ENCODE measurements at places on chromosomes 16 and 17.

DNA sequence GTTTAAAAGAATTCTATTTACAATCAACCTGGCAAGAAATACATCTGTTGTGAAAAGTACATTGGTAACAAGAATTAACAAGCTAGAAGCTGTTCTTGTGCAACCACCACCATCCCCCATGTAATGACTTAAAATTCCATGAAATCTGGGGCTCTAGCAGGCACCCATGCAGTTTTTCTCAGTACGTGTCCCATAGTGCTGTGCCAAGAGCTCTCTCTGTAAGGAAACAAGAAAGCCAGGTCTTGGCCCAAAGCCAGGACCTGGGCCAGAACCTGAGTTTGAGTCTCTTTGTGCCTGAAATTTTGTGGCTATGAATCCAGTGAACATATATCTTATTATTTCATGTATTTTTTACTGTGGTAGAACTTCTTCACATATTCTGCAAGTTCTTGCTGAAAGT is 46.6 kb downstream of the NUP93 start:
- no peak overlapping the region for H3K4me3 ChIP-seq
- DNase-seq: no peak
- H3K4me1 ChIP-seq: peaks cover 52% of the 10 kb centered on the region
- peaks cover 5% of the 10 kb centered on the region for H3K36me3 ChIP-seq

GRCh38 chr17:46162866-46163265 is 30.4 kb downstream of the KANSL1 start:
- H3K27me3 ChIP-seq: no peaks in the 10 kb centered on the region
- H3K27ac ChIP-seq: peak overlapping the region; percentile 60
- H3K36me3 ChIP-seq: peaks cover 25% of the 10 kb centered on the region
- H3K4me3 ChIP-seq: peak overlapping the region; percentile 3
- H3K4me1 ChIP-seq: peaks cover 75% of the 10 kb centered on the region

- peaks cover 36% of the 10 kb centered on the region for H3K36me3 ChIP-seq
- no peak for DNase-seq
- H3K4me1 ChIP-seq: no peaks in the 10 kb centered on the region
- no peak overlapping the region for H3K4me3 ChIP-seq
- no peak overlapping the region for H3K27ac ChIP-seq
These were observed 14.2 kb downstream of the SPHK1 start for GRCh38 chr17:76398523-76399174.

DNA sequence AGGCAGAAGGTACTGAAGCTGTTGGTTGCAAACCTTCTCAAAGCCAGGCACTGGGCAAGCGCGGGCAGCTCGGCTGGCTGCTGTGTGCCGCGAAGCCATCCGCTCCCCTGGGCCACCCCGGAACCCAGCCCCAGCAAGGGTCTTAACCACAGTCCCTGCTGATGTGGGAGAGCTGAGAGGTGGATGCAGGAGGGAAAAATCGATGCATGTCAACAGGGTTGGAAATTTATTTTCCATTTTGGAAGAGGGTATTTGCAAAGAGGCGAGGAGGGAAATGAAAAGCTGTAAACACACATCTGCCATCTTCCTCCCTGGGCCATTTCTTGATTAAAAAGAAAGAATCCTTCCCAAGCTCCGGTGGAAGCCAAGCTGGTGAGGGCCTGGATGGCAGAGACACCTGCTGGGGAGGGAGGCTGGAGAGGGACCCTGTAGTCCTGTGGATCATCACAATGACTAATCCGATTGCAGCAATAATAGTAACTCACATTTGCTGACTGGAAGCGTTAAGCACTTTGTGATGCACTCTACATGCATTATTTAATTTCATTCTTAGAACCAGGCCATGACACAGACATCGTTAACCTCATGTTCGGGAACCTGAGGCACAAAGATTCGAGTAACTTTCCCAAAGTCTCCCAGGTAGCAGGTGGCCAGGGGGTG is 13.9 kb upstream of the TBX2 start:
- H3K27ac ChIP-seq: no peak overlapping the region
- H3K4me1 ChIP-seq: peaks cover 7% of the 10 kb centered on the region
- no peak for DNase-seq
- H3K27me3 ChIP-seq: no peaks in the 10 kb centered on the region

- peak; percentile 56 for DNase-seq
- H3K27ac ChIP-seq: no peak overlapping the region
- no peak overlapping the region for H3K4me3 ChIP-seq
- H3K4me1 ChIP-seq: no peaks in the 10 kb centered on the region
- H3K36me3 ChIP-seq: peaks cover 62% of the 10 kb centered on the region
These were observed 17.6 kb downstream of the HIGD1B start for GRCh38 chr17:44865231-44865660.

DNA sequence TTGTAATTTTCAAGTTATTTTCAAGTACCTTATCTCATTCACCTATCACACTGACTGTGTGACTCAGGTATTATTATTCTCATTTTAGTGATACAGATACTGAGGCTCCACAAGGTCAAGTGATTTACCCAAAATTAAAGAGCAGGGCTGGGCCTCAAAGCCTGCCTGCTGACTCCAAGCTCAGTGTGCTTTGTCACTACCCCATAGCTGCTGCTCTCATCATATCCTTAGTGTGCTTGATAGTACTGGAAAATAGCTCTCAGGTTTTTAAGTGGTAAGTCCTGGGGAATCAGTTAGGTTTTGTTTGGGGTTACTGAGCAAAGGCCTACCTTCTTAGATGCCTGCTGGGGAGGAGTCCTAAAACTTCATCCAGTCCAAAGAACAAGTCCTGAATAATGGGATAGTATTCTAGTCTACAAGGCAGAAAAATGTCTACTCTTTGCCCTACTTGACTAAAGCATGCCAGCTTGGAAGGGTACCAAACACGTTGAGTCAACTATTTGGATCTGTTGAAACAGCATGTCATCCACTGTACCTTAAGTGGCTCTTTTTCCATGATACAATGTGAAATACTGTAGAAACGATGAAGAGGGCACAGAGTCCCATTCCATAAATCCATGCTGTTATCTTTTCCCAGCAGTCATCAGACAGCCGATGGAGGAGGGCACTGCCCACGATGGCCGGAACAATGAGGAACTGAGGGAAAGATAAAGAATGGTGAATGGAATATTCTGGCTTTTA is 10.7 kb downstream of the MMD start:
- H3K4me1 ChIP-seq: peaks cover 6% of the 10 kb centered on the region
- no peaks in the 10 kb centered on the region for H3K27me3 ChIP-seq
- no peak overlapping the region for H3K27ac ChIP-seq
- H3K36me3 ChIP-seq: peaks cover 29% of the 10 kb centered on the region
- no peak for DNase-seq

- H3K27ac ChIP-seq: no peak overlapping the region
- H3K27me3 ChIP-seq: peaks cover 7% of the 10 kb centered on the region
- no peaks in the 10 kb centered on the region for H3K36me3 ChIP-seq
- DNase-seq: no peak
- H3K4me1 ChIP-seq: no peaks in the 10 kb centered on the region
These were observed 164.6 kb downstream of the SALL1 start for GRCh38 chr16:50986453-50986852.

DNA sequence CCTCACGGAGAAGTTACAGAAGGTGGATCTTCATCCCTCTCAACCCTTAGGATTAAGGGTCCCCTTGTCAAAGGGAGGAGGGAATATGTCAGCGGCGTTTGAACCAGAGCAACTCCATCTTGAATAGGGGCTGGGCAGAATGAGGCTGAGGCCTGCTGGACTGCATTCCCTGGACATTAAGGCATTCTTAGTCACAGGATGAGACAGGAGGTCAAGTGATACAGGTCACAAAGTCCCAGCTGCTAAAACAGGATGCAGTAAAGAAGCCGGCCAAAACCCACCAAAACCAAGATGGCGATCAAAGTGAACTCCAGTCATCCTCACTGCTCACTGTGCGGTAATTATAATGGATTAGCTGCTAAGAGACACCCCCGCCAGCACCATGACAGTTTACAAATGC is 36.7 kb downstream of the RBFOX3 start:
- no peak for DNase-seq
- H3K4me3 ChIP-seq: no peak overlapping the region
- no peaks in the 10 kb centered on the region for H3K36me3 ChIP-seq
- no peak overlapping the region for H3K27ac ChIP-seq

DNA sequence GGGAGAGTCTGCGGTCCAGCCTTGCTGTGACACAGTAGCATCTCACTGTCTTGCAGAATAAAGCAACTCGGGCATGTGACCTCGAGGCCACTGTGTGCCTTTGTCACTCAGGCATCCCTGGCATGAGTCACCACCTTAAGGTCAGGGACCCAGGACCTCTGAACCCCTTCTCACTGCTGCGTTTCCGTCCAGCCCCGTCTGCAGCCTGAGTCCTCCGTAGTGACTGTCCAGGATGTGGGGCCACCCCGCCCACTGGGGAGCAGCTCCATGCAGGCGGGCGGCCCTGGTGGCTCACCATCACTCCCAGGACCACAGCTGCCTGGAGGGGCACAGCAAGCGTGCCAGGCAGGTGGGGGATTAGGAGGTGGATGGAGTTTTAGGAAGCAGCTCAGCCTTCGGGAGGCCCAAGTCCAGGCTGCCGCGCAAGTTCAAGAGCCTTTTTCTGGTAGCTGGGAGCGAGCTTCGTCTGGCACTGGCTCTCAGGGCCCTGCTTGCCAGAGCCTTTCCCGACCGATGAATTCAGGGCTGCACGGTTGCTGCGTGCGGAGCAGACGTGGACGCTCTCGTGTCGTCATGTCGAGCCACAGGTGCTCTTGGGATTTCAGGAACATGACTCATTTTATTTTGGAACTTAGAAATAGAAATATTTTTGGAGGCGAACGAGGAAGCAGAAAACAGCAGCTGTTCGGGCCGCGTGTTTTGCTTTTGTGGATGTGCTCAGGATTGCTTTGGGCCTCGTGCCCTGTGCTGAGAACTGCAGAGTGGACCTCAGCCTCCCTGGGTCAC is 16.8 kb downstream of the KCTD5 start:
- H3K4me3 ChIP-seq: no peak overlapping the region
- peaks cover 19% of the 10 kb centered on the region for H3K36me3 ChIP-seq
- no peaks in the 10 kb centered on the region for H3K27me3 ChIP-seq
- H3K27ac ChIP-seq: no peak overlapping the region
- no peak for DNase-seq
- H3K4me1 ChIP-seq: no peaks in the 10 kb centered on the region

GRCh38 chr17:75067856-75068255 is 19.9 kb upstream of the SLC16A5 start:
- peak overlapping the region; percentile 44 for H3K27ac ChIP-seq
- no peak for DNase-seq
- H3K36me3 ChIP-seq: peaks cover 3% of the 10 kb centered on the region
- H3K4me3 ChIP-seq: no peak overlapping the region

All from central memory CD8-positive, alpha-beta T cell (primary cell).